ENCODE measurements at places on chromosomes 3 and 15. TPM values are rescaled to one million over a fixed set of nuclear protein-coding genes. Genes with fewer than 3 reads are reported as not detected.

Gene VIPR1
- total RNA-seq = under 0.01 TPM

Gene CTSH
- 17.5 TPM for total RNA-seq

Gene HACD3
- total RNA-seq = 98.1 TPM

Gene PLCL2
- total RNA-seq = 73.0 TPM

Gene SV2B
- 37.1 TPM for total RNA-seq

Gene HRH1
- 1.7 TPM for total RNA-seq

Gene NPAP1
- 0.49 TPM for total RNA-seq

Gene CTXN2
- 0.25 TPM for total RNA-seq

Gene PEX11A
- 7.9 TPM for total RNA-seq

Gene EEFSEC
- 6.1 TPM for total RNA-seq

Gene POTEB3
- not detected for total RNA-seq

Gene SCAANT1
- not detected for total RNA-seq

Gene PDCD10
- 64.4 TPM for total RNA-seq

Gene TMEM212
- total RNA-seq = not detected

Gene TRIM42
- not detected for total RNA-seq

Gene BNC1
- under 0.01 TPM for total RNA-seq

Gene GOLGA8N
- 3.0 TPM for total RNA-seq

Gene CISH
- total RNA-seq = 0.74 TPM

Gene GOLGA8M
- total RNA-seq = 0.25 TPM

Gene GABRB3
- 102 TPM for total RNA-seq

Gene MELTF
- total RNA-seq = 4.4 TPM

Gene GOLGA6A
- total RNA-seq = not detected

Gene SLCO2A1
- total RNA-seq = 0.74 TPM

Gene RLBP1
- 0.98 TPM for total RNA-seq

Gene HGD
- total RNA-seq = 0.98 TPM

All from temporal lobe (tissue), 4 donors.